ENCODE measurements at places on chromosomes 6 and 20.

DNA sequence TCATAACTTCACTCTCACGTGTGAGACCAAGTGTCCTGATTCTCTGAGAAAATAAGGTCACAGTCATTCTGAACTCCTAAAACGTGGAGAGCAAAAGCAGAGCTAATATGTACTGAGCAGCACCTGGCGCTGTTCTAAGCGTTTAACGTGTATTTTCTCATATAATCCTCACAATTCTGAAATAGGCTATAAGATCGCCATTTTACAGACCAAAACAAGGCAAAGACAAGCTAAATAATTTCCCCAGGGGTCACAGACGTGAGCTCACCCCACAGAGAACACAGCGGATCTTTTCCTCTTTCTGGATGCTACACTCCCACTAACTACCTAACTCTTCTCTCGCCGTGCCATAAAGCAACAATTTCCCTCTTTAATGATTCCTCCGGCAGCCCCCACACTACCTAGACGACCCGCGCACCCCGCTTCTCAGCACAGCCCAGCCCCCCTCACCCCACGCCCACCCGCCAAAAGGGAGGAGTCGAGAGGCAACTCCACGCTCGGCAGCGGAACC is 636 bp downstream of the SUPT3H start:
- DNase-seq: peak; percentile 73

DNA sequence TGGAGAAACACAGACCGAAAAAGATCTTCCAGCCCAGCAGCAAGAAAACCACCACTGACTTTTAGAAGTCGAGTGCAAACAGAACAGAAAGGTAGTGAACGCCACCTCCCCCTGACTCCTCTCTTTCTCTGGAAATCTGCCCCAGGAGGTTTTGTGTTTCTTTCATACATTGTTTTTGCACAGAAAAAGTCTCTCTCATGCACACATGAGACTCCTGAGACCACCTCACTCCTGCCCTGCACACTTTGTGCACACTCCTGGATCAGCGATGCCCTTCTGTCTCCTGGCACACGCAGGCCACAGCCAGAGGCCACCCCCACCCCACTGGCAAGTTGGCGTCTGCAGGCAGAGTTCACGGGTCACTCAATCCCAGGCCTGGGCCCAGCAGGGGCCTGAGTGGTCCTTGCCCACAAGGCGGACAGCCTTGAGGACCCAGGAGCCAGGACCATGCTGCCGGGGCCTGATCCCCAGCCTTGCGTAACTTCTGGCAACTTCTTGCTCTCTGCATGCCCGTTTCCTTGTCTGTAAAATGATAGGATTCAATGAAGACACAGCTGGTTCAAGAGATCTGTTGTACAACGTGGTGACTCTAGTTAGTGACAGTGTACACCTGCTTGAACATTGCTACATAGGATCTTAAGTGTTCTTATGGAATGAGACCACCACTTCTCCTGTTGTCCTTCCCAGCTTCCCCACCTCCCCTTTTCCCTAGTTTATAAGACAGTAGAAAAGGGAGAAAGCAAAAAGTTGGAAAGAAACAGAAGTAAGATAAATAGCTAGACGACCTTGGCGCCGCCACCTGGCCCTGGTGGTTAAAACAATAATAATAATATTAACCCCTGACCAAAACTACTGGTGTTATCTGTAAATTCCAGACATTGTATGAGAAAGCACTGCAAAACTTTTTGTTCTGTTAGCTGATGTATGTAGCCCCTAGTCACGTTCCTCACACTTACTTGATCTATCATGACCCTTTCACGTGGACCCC is 30.2 kb upstream of the CST7 start:
- no peak for DNase-seq

DNA sequence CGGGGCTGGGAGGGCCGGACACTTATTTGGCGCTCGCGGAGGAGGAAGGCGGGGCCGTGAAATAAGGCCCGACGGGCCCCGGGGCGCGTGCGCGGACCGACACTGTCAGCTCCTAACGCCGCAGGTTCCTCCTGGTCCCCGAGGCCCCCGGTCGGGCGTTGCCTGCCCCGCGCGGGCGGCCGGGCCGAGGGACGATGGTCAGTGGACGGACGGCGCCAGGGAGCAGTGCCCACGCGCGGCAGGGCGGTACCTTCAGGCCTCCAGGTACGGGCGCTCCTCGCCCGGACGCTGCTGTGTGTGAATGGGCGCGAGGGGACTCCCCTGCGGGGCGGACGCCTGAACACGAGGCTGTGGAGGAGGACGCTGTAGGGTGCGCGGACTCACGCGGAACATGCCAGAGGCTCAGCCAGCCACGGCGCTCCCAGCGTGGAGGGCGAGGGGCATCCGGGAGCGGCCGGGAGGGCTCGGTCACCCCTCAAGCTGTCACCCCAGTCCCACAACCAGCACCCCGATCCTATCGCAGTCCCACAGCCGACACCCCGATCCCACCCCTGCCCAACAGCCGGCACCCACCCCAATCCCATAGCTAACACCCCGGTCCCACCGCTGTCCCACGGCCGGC is 339 bp upstream of the GMEB2 start:
- peak; percentile 89 for DNase-seq

DNA sequence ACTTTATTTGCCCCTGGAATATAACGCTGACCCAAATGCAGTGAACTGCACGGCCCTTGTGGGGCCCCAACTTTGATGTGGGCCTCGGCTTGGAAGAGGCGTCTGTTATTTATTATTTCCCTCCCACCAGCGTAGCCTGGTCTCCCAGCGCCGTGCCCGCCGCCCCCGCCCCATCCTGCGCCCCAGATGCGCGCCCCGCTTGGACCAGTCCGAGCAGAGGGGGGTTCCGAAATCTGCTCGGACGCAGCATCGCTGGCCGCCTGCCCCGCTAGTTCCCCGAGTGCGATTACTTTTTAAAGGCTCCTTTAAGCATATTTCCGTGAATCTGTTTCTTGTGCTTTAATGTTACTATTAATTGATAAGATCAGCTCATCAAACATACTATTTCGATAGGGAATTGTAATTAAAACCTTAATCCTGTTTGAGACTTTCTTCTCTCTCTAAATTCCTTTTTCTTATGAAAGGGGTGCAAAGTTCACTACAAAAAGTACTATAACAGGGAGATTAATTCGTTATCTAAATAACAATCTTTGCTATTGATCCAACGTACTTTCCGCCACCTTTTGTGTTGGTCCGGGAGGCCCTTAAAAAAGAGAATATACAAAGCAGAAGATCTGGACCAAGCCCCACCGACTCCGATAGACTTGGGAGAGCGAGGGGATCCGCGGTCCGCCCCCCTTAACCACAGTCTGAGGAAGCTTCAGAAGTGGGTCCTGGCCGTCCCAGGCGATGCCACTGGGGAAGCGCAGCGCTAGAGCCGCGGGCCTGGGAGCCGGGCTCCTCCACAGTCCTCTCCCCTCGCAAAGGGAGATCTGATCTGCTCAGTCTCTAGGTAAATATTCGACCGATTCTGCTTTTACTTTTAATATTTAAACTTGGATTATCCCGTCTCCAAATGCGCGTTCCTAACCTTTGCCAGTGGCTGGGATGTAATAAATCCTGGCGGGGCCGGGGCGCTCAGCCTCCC is 10.2 kb downstream of the POU3F2 start:
- no peak for DNase-seq

DNA sequence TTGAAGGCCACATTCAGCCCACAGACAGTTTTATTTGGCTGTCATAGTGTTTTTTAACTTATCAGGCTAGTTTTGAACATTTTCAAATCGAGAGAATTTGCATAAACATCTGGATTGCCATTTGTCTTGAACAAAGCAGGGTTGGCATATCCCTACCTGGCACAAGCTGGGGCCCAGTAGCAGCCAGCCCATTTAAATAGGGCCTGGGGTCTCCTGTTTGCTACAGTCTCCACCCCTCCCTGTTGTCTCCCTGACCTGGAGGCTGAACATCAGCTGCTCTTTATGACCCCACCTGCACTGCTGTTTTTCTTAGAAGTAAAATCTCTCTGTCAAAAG is 10.5 kb downstream of the BCAS4 start:
- no peak for DNase-seq

DNA sequence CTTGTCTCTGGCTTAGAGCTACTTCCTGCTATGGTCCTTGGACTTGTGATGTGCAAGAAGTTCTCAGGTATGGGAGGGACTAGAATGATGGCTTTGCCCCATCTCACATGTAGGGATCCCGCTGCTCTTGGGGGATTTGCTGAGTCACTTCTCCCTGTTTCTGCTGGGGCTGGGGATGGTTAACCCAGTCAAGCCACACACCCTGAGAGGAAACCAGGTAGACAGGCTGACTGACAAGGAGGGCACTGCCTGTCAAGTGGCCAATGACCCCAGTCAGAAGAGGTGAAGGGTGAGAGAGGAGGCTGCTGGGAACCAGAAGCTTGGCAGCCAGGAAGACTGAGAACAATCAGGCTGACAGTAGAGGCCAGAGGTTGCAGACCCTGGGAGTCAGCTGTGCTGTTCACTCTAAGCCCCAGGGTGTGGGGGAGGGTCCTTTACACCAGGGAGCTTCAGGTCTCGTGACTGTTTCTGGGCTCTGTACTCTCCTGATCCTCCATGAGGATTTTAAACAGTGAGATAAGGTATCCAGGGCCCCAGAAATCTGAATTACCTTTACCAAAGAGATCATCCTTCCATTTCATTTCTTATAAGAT is 34.6 kb downstream of the HLA-F start:
- no peak for DNase-seq

- DNase-seq: no peak
These were observed 203.4 kb upstream of the SULF2 start for GRCh38 chr20:47988676-47989075.

DNA sequence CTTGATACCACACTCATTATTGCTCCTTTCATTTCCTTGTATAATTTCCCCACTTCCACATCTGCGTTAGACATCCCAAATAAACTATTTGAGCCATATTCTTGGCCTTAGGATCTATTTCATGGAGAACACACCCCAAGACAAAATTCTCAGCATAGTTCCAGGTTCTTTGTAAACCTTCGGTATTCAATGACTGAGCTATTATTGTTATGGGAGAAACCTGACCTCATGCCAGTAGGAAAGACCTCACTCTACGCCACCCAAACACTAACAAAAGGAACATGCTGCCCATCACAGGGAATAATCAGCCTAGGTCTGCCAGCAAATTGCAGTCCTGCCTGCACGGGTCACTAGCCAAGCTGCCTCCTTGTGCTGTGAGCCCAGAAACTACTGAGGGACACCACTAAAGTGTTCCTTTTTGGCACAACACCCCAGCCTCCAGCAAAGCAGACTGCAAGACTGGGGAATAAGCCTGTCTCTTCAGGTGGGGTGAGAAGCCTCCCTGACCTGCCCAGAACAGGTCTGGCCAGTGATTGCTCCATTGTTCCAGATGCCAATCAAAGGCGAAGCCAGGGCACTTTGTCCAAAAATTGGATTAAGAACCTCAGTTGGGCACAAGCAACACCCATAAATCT is 371.8 kb downstream of the MAFB start:
- no peak for DNase-seq

DNA sequence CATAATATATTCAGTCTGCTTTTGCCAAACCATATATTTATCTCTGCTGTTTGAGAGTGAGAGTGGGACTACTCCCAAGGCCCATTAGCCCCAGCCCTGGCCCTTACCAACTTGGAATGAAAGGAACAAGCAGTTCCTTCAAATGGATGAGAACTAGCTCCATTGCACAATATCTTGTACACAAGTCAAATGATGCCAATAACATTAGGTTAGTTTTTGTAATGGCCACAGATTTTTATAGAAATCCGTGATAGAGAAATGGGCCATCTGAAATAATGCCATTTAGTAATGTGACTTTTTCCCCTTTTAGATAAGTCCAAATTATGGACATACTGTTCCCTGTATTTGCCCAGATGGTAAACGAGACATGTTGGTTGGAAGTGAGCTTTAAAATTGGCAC is 117.0 kb downstream of the MAP3K7 start:
- no peak for DNase-seq

DNA sequence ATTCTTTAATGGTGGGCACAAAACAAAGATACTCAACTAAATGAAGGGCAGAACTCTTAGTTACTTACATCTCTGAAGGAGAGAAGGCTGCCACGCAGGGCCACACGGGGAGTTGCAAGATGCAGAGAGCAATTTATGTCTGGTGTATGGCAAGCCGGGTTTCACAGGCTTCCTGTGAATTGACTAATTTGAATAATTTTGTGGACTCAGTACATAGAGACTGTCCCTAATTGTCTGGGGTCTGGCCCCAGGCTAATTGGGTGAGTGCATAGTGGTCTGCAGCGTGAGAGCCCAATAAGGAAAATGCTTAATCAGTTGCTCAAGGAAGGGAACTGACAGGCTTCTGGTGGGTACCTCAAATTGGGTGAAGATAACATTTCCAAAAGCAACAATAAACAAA is 205.7 kb downstream of the OTOR start:
- DNase-seq: no peak

DNA sequence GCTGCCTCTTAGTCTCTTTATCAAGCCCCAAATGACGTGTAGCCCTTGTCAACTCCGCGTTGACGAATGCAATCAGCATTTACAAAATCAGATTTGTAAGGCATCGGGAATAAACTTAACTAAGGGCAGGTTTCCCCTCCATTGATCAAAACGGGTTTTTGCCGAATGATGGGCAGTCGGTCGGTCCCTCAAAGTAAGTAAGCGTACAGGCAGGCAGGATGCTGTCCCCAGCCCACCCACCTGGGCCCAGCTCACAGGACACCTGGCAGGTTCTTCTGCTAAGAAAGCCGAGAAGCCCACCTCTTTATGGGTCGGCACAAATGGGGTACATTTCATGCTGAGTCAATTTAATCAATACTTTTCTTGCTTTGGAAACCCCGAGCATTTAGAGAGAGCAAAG is 22.0 kb upstream of the MAFB start:
- DNase-seq: no peak

DNA sequence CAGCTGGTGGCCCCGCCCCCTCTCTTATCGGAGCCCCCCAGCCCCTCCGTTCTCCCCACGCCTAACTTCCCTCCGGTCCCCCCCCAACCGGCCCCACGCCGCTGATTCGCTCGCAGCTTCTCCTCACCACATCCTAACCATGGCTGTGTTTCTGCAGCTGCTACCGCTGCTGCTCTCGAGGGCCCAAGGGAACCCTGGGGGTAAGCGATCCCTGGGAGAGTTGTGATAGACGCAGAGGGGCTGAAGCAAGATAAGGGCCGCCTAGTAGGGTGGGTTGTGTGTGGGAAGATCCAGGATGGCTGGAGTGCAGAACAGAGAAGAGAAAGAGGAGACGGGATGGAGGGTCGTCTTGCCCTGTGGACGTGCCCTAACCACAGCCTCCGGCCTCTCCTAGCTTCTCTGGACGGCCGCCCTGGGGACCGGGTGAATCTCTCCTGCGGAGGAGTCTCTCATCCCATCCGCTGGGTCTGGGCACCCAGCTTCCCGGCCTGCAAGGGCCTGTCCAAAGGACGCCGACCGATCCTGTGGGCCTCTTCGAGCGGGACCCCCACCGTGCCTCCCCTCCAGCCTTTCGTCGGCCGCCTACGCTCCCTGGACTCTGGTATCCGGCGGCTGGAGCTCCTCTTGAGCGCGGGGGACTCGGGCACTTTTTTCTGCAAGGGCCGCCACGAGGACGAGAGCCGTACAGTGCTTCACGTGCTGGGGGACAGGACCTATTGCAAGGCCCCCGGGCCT is at the start of gene MPIG6B:
MPIG6B (plus strand) TSS at position 129 of the 735 bp plus-strand sequence; CDS start at position 140, 11 bp downstream.
- DNase-seq: no peak

- DNase-seq: no peak
These were observed 24.6 kb downstream of the KHDC1L start for GRCh38 chr6:73200735-73201134.

Data from activated CD8-positive, alpha-beta memory T cell treated with anti-CD3 and anti-CD28 coated beads for 4 hours (primary cell).